ENCODE measurements at places on chromosomes 16 and 17. TPM values are rescaled to one million over a fixed set of nuclear protein-coding genes. Genes with fewer than 3 reads are reported as not detected.

GRCh38 chr17:81151278-81151677 lies 14.0 kb upstream of the PVALEF start:
- no peak for DNase-seq

TRPV3 gene
- 5.7 TPM for total RNA-seq

DHRS7C gene
- not detected for total RNA-seq

SLC52A1 gene
- not detected for total RNA-seq

GRCh38 chr17:72266112-72266775 lies 145.4 kb downstream of the SOX9 start:
- no peak for DNase-seq

ZFP3 gene
- total RNA-seq = 8.7 TPM

NUDT7 gene
- 11.6 TPM for total RNA-seq

MT3 gene
- total RNA-seq = 1.4 TPM

GRCh38 chr17:40279402-40279801 lies 8.3 kb upstream of the CDC6 start:
- no peak for DNase-seq

ITFG1 gene
- 68.7 TPM for total RNA-seq

GRCh38 chr17:71849783-71850768 lies 270.7 kb upstream of the SOX9 start:
- no peak for DNase-seq

GRCh38 chr17:28740406-28741357 lies 3.1 kb upstream of the TRAF4 start:
- no peak for DNase-seq

DNA sequence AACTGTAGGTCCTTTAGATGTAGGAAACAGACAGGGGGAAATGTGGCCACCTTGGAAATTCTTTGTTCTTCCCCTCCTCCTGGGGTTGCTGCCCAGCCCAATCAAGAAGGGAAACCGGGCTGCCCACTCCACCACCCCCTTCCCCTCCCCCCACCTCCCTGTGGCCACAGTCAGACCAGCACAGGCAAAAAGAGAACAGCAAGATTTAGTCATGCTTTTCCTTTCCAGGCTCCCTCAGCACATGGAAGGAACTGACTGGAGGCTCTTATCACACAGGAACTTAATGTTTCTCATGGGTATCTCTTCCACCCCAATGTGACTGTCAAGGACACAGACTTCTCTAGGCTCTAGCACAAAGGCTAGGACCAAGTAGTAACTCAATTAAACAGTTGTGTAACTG lies 3.0 kb upstream of the CCL1 start:
- no peak for DNase-seq

CDH5 gene
- total RNA-seq = 23.0 TPM

- DNase-seq = peak; percentile 23
Observed at GRCh38 chr16:56869513-56870275, 4.7 kb downstream of the SLC12A3 start.

HIGD1B gene
- total RNA-seq = 7.2 TPM

GRCh38 chr16:8182761-8183160 lies 407.6 kb downstream of the TMEM114 start:
- DNase-seq = no peak

DNA sequence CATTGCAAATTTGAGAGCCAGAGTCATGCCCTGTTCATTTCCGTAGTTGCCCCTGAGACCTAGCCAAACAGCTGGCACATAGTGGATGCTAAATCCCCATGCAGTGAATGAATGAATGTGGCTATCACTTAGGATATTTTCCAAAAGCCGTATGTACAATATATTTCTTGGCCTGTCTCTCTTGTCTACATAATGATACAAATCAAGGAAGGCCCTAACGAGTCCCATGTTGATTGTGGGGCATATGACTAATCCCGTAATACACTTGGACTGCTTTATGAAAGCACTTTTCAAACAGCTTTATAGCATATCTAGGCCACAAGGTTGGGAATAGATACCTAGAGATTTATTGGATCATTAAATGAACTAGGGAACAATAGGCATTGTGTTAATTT lies 478.0 kb downstream of the SLC39A11 start:
- no peak for DNase-seq

- DNase-seq = no peak
Observed at GRCh38 chr16:87765473-87765775, 362 bp downstream of the KLHDC4 start.

DNA sequence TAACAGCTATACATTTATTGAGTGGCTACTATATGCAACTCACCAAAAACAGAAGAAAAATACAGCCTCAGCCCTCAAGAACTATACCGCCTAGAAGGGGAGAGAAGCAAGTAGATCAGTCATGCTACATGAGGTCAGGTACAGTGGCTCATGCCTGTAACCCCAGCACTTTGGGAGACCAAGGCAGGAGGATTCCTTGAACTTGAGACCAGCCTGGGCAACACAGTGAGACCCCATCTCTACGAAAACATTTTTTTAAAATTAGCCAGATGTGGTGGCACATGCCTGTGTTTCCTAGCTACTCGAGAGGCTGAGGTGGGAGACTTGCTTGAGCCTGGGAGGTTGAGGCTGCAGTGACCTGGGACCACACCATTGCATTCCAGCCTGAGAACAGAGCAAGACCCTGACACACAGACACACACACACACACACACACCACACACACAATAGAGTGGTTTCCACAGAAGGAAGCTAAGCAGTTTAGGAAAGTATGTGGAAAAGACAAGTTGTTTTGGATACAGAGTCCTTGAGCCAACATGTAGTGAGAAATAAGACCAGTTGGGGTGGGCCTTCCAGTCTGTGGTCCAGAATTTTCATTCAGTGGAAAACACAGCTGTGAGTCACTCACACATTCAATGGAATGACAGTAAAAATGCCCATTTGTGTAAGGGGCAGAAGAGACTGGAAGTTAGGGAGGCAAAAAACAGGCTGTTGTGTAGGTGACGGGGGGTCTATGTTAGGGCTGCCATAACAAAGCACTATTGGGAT lies 10.7 kb upstream of the SNTB2 start:
- DNase-seq = no peak

TBC1D3B gene
- 6.0 TPM for total RNA-seq

PIRT gene
- 0.32 TPM for total RNA-seq

DNA sequence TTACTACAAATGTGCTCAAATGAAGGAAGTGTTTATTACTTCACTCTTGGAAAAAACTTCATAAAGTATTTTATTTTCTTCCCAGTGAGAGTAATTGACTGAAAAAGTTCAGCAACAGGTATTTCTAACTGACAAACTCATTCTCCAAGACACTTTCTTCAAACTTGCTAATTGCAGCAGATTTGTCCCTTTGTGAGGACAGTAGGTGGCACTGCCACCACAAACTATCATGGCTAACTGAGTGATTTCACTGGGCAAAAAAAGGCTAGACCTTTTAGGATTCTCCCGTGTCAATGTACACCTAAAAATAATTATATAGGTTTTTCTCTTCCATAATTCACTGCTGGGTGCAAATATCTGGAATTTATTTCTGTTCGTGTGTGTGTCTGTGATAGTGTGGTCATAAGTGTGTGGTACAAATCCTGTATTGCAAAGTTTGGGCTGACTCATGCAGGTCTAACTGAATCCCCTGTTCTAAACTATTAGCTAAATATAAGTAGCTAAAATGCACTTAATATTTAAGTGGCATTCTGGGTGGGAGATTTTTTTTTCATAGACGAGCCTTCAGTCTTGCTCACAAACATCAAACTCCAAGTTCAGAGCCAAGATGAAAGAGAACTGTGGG lies 3.9 kb downstream of the HS3ST3A1 start:
- no peak for DNase-seq

- no peak for DNase-seq
Observed at GRCh38 chr17:54948380-54948779, 20.1 kb downstream of the COX11 start.

DNA sequence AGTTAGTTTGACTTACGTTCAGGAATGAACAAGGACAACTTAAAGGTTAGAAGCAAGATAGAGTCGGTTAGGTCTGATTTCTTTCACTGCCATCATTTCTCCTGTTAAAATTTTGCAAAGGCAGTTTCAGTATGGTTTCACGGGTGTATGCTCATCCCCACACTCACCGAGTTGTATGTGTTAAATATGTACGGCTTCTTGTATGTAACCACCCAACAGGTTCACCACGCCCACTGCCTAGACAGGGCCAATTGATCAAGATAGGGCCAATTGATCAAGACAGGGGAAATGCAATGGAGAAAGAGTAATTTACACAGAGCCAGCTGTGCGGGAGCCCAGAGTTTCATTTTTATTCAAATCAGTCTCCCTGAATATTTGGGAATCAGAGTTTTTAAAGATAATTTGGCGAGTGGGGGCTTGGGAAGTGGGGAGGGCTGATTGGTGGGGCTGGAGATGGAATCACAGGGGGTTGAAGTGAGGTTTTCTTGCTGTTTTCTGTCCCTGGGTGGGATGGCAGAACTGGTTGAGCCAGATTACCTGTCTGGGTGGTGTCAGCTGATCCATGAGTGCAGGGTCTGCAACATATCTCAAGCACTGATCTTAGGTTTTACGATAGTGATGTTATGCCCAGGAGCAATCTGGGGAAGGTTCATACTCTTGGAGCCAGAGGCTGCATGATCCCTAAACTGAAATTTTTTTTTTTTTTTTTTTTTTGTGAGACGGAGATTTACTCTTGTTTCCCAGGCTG lies 62.4 kb upstream of the PLCG2 start:
- no peak for DNase-seq

PRSS22 gene
- 52.7 TPM for total RNA-seq

DNA sequence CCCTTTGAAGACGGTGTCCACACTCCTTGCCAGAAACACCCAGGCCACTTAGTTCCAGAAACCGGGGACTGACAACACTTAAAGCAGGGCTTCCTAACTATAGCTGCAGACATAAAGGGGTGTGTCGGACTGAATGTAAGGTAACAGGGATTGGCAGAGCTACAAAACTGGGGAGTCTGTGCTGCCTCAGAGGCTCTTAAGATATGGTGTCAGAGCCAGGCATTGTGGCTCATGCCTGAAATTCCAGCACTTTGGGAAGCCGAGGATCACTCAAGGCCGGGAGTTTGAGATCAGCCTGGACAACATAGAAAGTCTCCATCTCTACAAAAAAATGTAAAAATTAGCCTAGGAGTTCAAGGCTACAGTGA lies 14.2 kb upstream of the NLRC3 start:
- DNase-seq = no peak

ODAD4 gene
- 1.6 TPM for total RNA-seq

DNA sequence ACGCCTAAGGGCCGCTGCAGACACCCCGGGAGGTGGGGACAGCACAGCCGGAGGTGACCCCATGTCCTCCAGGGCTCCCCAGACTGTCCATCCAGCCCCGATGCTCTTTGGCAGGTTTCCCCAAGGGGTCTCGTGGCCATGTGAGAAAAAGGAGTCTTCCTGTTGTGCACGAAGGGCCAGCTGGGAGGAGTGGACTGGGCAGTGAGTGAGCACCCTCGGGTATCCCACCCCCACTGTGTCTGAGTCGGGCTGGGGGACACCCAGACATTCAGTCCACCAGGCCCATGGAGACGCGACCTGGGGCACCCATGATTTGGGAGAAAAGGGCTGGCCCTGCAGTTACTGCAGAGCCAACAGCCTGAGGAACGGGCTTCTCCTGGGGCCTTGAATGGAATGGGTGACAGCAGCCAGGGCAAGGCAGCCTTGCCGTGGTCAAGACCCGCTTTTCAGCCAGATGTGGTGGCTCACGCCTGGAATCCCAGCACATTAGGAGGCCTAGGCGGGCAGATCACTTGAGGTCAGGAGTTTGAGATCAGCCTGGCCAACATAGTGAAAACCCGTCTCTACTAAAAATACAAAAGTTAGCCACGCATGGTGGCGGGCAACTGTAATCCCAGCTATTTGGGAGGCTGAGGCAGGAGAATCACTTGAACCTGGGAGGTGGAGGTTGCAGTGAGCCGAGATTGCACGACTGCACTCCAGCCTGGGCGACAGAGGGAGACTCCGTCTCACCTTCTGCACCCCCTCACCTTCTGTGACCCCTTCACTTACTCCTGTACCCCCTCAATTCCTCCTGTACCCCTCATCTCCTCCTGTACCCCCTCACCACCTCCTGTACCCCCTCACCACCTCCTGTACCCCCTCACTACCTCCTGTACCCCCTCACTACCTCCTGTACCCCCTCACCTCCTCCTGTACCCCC lies 24.1 kb upstream of the CAPN15 start:
- no peak for DNase-seq

OMG gene
- 2.3 TPM for total RNA-seq

DNA sequence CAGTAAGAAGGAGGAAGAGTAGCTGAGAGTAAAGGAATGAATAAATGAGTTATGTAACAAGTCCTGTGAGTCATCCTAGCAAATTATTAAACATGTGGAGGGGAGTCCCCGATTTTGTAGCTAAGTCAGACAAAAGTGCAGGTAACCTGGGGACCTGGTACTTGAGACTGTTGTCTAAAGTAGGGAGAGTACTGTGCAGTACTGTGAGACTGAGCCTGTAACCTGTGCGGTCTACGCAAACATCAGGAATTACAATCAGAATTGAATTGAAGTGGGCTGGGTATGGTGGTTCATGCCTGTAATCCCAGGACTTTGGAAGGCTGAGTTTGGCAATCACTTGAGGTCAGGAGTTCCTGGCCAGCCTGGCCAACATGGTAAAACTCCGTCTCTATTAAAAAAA lies 35.7 kb downstream of the IKZF3 start:
- no peak for DNase-seq

DNA sequence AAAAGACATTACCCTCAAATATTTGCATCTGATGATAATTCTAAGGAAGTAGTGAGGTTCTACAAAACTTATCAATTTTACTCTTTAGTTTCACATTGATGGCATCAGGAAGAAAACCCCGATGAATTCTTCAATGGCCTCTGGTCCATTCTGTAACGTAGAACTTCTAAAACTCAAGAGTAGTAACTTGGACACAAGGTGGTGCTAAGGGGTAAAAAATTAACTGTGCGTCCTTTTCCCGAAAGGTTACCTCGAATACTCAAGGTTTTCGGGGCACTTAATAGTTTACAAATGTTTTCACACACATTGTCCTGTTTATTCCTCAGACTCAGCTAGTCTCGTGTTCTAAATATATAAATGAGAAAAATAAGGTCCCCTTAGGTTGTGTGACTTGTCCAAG lies 517.3 kb upstream of the ZFHX3 start:
- no peak for DNase-seq

PRSS27 gene
- total RNA-seq = 0.52 TPM

- peak; percentile 31 for DNase-seq
Observed at GRCh38 chr17:35743626-35744328, 9.3 kb downstream of the GAS2L2 start.

GTF3C1 gene
- 70.9 TPM for total RNA-seq

GRCh38 chr17:2253768-2254406 lies 49.7 kb downstream of the SMG6 start:
- DNase-seq = no peak

DNA sequence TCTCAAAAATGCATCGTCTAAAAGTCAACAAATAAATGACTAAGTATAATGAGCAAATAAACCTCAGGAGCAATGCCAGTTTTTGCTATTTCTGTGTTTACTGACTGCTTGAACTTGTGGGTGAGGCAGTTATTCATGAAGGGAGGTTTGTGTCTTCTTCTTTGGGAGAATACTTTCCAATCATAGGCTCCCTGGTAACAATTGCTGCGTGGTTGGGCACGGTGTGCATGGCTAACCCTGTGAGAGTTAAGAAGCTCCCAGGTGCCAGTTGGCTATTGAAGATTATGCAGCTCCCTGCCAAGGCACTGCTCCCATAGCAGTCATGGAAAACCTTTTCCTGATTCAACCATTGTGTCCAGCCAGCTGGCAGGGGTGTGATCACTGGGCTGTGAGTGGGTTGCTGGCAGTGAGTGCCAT lies 775.9 kb upstream of the GOT2 start:
- no peak for DNase-seq

GLIS2 gene
- total RNA-seq = 22.2 TPM

C16orf92 gene
- total RNA-seq = not detected

- DNase-seq = no peak
Observed at GRCh38 chr17:49316889-49317675, 45.0 kb downstream of the ZNF652 start.

Measured in mucosa of gallbladder (tissue), 1 donor.